GM03348 (cell line): ENCODE measurements at places on chromosomes 16 and 17.

- DNase-seq: no peak
Measured at GRCh38 chr16:55622930-55623561, 32.7 kb upstream of the SLC6A2 start.

- DNase-seq: no peak
Measured at GRCh38 chr16:84166796-84167695, 19.8 kb downstream of the TAF1C start.

GRCh38 chr16:55401046-55401445, 77.0 kb downstream of the IRX6 start:
- DNase-seq: no peak

DNA sequence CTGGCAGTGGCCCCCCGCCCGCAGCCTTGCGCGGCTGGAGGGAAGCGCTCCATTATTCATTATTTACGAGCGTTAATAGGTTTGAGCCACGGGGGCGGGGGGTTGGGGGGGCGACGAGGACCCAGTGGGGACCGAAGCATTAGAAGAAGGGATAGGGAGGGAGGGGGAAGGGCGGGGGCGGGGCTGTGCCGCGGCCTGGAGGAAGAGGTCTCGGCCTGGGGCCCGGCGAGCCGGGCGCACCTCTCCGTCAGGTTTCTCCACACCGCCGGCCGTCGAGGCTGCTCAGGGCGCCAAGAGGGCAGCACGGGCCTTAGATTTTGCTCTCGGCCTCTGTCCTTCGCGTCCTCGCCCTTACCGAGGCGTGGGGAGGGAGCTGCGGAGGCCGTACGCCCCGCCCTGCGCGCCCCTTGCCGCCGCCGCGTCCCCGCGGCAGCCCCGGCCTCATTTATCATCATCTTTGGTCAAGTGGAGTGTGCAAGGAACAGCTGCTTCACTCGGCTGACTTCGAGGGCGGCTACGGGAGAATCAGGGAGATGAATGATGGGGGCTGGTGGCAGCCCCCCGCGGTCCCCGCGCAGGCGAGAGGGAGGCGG, 54.2 kb downstream of the SREBF1 start:
- no peak for DNase-seq

- peak; percentile 64 for DNase-seq
Measured at GRCh38 chr16:56841233-56841632, 23.8 kb upstream of the SLC12A3 start.

- DNase-seq: no peak
Measured at GRCh38 chr16:18013863-18014262, 322.7 kb downstream of the NPIPA8 start.

GRCh38 chr16:3171181-3171854, 16.7 kb upstream of the OR1F1 start:
- DNase-seq: no peak

GRCh38 chr16:11976850-11977375, 379 bp downstream of the SNX29 start:
- no peak for DNase-seq

DNA sequence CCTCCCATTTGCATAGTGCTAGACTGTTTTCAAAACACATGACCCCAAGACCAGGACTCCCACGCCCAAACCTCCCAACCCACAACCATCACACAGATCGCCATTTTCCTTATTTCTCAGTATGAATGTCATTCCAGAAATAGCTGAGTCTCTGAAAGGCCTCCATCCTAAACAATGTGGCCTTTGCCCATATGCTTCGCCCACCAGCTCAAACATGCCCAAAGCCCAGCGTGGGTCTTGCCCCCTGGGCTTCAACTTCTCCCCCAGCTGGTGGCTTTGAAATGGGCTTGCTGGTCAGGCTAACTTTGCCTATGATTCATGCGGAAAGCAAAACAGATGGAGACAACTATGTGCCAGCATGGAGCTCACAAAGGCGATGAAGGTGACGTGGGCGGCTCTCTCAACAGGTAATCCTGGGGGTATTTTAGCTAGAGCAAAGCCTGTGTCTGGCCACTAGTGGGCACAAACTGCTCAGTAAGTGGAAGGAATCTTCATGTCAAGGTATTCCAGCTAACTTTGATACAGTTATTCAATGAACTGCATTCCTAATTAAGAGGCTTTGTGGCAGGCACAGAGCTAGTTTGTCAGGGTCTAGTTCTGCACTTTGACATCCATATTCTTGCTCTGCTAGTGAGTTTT, 17.1 kb downstream of the PMP22 start:
- peak; percentile 25 for DNase-seq

DNA sequence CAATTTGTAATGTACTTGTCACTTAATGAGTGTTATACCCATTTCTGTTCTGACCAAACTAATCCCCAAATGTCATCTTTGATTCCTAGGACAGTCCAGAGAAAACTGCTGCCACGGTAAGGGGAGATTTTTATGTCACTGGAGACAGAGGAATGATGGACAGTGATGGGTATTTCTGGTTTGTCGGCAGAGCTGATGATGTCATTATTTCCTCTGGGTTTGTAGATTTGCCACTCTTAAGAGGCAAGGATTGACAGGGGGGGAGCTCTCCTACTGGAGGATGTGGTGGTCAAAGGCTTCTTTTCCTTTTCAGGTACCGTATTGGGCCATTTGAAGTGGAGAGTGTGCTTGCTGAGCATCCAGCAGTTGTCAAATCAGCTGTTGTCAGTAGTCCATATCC, 12.5 kb downstream of the THUMPD1 start:
- DNase-seq: no peak

GRCh38 chr16:79069633-79070032, 530.9 kb downstream of the MAF start:
- DNase-seq: no peak

GRCh38 chr16:6674071-6674470, 658.6 kb upstream of the RBFOX1 start:
- no peak for DNase-seq

DNA sequence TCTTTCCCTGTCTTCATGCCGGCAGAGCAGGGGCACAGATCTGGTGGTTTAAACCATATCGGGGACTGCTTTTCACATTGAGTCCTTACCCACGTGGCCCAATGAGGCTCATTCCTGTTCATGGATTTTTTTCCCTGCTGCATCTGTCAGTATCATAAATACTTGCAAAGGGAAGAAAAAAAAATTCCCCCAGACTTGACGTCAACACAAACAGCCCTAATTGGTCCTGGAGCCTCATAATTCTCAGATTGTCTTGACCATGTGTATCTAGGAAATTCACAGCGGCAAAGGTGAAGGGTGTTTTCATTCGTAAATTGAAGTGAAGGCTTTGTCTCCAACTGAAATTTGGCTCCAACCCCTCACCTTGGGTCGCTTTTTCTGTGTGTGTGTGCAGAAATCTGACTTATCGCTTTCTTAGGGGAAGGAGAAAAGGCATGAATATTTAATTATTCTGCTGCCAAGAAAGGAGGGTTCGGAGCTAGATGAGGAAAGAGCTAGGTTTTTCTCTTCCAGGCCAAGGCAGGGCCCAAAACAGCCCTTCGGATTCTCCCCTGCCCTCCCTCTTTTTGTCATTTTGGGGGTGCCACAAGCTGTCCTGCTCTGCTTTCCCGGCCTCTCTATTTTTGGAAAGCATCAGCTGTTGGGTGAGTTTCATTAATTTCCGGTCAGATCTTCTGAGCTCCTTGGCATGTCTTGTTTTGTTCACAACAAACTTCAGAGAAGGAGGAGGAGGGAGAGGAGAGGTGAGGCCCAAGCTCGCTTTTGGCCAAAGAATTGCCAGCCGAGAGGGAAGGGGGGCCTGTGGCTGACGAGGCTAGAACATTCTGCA, 17.8 kb upstream of the CIBAR2 start:
- peak; percentile 70 for DNase-seq
